ENCODE measurements at places on chromosomes 7 and 10. TPM values are rescaled to one million over a fixed set of nuclear protein-coding genes. Genes with fewer than 3 reads are reported as not detected.

Gene GARIN1A
- total RNA-seq = 2.1 TPM

Gene CALHM3
- total RNA-seq = not detected

DNA sequence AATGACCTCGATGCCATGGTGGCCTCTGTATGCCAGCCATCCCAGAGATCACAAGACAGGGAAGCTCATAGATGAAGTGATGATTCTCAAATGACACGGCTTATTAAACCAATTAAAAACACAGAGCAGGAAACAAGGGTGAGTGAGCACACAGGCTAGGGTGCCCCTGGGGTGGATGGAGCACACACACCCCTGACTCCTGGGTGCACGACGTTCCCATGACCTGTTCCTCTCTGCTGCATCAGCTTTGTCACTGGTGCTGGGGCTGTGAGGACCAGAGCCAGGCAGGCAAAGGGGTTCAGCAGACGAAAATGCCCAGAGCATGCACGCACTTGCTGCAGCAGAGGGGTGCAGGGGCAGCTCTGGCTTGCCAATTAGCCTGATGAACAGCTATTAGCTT, 86.5 kb upstream of the LRRC4 start:
- no peak for DNase-seq

DNA sequence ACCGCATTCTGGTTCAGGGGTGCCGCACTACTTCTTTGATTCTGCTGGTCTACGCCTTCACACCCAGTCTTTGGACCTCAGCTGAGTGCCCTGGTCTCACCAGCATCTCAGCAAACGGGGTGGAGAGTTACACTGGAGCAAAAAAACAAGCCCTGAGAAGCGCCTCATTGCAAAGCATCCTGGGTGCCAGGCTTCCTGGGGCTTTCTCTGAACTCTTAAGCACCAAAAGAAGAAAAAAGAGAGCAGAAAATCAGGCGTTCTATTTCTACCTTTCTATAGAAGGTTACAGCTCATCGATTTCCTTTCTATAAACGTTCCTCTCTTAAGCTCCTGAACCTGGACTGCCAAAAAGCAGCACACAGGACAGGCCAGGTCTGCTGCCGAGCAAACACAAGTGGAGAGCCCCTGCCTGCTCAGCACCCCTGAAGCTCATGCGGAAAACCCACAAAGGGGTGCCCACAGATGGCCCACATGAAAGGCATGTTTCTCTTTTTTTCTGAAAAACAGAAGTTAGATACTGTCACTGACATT, 217.9 kb downstream of the SFMBT2 start:
- DNase-seq = no peak

DNA sequence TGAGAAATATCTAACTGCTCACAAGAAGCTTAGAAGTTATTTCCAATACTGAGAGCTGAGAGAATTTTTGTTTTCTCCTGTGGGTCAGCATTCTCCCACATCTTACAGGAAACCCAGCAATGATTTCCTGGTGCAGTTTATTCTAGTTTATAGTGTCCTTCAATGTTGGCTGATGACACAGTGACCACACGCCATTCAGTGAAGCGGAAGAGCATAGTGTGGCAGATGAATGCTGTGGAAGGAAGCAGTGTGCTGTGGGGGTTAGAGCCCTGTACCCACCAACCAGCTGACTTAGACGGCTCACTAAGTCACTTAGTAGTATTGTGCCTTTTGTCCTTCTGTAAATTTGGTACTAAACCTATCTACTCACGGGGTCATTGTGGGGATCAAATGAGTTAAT, 1.4 kb upstream of the TMEM26 start:
- DNase-seq = no peak

GRCh38 chr7:3943779-3944520, 642.9 kb downstream of the SDK1 start:
- no peak for DNase-seq

DNA sequence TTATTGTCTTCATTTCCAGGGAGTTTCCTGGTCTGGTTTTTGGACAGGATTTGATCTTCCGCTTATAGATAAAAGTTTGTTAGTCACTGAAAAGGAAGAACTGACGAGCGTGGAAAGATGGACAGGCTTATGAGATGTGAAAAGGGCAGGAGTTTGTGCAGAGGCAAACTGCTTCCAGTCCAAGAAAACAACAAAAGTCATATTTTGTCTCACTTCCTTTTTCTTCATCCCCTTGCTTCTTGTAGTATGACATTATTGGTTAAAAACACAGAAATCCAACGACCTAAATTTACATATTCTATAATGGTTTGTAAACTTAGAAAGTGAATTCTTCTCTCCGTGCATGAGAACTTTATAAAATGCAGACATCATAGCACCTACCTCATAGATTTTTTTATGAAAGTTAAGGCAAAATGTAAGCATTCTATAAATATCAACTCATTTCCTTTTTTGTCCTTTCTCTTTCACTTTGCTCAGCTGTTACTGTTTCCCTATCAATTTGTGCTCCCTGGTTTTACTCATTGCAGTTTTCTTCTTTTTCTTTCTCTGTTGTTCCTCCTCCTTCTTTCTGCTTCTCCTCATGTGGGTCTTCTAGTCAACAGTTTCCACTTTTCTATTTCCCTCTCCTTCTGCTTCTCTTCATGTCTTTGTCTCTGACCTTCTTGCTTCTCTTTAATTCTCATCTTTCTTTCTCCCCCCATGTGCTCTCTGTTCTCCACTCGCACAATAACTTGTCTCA, 370.2 kb downstream of the ARL4A start:
- no peak for DNase-seq

DNA sequence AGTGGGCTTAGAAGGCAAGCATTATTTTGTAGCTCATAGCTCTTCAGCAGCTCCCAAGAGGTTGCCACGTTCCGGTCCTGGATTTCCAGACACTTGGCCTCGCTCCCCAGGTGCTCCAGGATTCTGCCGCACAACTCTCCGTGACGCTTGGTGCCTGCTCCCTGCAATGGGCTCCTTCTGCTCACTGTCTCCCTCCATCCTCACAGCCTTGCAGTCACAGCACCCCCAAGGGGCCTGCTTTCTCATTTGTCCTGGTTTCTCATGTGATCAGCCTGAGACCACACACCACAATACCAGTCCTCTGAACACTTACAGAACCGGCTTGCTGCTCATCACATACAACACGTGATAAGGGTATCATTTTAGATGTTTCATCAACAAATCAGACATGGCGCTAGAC, 9.8 kb downstream of the IGFBP3 start:
- no peak for DNase-seq

DNA sequence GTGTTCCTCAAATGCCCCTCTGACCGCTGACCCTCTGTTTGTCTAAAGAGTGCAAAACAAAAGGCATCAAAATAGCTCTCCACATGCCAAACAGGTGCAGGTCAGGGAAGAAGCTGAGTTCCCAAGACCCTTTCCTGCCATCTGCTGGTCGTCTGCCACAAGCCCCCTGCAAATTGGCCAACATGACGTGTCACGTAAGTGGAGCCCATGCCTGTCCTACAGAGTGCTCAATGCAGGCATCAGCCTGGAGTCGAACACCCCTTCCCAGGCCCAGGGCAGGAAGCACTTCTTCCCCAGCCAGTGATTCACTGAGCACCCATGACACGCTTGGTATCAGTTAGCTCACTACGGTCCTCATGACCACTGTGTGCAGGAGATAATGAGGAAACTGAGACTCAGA, 14.1 kb downstream of the TMEM72 start:
- DNase-seq = no peak
